ENCODE measurements at places on chromosomes 3 and 15.

GRCh38 chr3:157319672-157320071, 117.0 kb upstream of the PTX3 start:
- no peak for DNase-seq

- no peak for DNase-seq
These were observed 48.1 kb downstream of the ALCAM start for GRCh38 chr3:105414841-105415240.

GRCh38 chr3:4001976-4002375, 202.7 kb downstream of the LRRN1 start:
- DNase-seq, result no peak

DNA sequence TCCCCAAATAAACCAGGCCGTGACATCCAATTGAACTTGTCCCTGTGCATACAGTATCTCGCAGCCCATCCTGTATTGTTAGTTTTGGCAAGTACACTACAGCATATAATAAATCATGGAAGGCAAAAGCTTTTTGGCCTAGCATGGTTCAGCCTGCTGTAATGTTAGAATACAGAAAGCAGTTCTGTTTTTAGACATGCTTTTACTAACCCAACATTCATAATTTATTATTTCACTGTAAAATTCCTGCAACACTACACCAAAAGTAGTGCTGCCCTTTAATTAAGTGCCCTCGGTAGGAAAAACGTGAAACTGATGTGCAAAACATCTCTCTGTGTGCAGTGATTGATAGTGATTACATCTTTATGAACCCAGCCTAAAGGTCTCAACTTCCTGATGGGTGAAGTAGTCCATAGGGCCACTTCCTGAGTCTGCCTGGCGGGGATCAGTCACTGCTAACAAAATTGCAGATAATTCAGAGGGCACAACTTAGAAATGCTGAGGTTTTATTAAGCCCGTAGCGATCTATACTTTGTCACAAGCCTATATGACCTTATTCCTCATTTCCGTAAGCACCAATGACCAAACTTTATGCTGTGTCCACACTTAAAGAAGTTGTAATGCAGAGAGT, 227.8 kb downstream of the CDIN1 start:
- no peak for DNase-seq

- DNase-seq, result no peak
These were observed 69.1 kb downstream of the KBTBD8 start for GRCh38 chr3:67067251-67067650.

- DNase-seq, result no peak
These were observed 19.8 kb downstream of the LARP6 start for GRCh38 chr15:70833861-70834765.

DNA sequence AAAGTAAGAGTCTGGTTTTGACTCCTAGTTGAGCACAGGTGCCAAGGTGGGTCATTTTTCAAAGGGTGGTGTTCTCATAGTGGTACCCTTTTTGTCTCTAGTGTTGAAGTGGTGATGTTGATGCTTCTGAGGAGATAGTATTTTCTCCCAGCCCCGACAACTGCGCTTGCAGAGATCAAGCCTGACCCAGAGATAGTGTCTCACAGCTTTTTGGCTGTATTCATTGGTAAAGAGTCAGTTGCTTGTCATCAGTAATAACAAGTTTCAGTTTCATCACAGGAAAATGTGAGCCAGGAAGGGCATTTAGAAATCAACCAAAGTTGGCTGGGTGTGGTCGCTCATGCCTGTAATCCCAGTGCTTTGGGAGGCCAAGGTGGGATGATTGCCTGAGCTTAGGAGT, 139.3 kb downstream of the NFKBIZ start:
- no peak for DNase-seq

DNA sequence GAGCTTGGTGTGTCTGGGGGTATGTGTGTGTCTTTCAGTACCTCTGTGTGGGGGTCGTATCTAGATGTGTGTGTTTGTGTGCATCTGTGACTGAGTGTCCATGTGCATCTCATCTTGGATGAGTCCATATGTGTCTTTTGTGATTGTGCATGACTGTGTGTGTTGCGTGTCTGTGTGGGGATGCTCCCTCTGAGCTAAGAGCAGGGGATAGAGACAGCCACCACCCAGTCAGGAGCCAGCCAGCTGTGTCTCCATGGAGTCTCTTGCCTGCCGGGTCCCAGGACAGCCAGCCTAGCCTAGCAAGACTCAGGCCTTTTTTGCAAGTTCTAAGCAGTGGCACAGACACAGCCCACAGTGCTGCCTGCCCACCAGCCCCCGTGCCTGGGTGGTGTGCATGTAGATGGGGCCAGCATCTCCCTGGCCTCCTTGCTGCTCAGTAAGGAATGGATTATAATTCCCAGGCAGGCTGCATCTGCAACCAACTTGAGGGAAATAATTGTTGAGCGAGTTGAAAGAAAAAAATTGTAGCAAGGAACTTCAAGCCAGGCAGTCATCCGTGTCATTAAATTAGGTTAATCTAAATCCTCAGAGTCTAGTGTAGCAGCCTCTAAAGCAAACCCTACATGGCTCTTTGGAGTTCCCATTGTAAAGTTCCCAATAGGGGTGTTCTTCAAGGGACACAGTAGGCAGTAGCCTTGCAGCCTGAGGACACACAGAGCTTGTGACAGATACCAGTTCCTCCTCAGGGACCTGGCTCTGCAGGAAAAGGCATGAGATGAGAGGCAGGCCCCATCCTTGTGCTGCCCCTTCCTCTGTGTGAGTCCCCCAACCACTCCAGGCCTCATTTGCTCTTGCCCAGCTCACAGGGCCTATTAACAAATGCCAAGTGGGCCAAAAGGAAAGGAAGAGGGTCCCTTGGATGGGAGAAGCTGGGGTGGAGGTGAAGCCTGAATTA, 35.9 kb upstream of the MRPS22 start:
- DNase-seq, result no peak

GRCh38 chr3:177452831-177453450, 255.7 kb upstream of the TBL1XR1 start:
- DNase-seq, result no peak

DNA sequence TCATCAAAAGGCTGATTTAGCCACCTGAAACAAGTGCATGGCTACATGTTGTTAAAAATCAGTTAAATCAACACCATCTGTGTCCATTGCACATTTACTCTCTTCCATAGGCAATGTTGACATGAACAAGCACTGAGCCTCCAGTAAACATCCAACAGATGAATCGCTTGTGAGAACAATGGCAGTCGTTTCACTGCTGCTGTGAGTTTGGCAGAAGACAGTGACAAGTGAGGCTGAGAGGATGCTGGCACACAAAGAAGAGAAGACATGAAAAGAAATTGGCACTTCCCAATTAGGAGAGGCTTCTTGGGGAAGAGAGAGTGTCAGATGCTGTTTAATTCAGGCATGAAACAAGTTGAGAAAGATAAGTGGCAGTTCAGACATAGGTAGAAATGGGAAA, 227.4 kb upstream of the STT3B start:
- no peak for DNase-seq
